CD8-positive, alpha-beta memory T cell (primary cell): ENCODE measurements at places on chromosomes 3 and 15. TPM values are rescaled to one million over a fixed set of nuclear protein-coding genes. Genes with fewer than 3 reads are reported as not detected.

Gene EFCC1
- not detected for total RNA-seq

GRCh38 chr15:52071570-52071969 is 41.0 kb downstream of the BCL2L10 start:
- H3K4me1 ChIP-seq: no peaks in the 10 kb centered on the region
- DNase-seq: no peak
- H3K27me3 ChIP-seq: no peaks in the 10 kb centered on the region
- no peak overlapping the region for H3K4me3 ChIP-seq
- no peak overlapping the region for H3K27ac ChIP-seq

- no peak overlapping the region for H3K4me3 ChIP-seq
- no peak overlapping the region for H3K27ac ChIP-seq
- H3K27me3 ChIP-seq: no peaks in the 10 kb centered on the region
- no peaks in the 10 kb centered on the region for H3K36me3 ChIP-seq
- no peaks in the 10 kb centered on the region for H3K4me1 ChIP-seq
Measured at GRCh38 chr3:136385457-136385856, 135.3 kb downstream of the PCCB start.

GRCh38 chr3:195094191-195094921 is 176.6 kb downstream of the XXYLT1 start:
- no peak overlapping the region for H3K27ac ChIP-seq
- H3K27me3 ChIP-seq: no peaks in the 10 kb centered on the region
- no peak overlapping the region for H3K4me3 ChIP-seq
- DNase-seq: no peak
- H3K36me3 ChIP-seq: no peaks in the 10 kb centered on the region

Gene CPNE4
- total RNA-seq: not detected

Gene SHC4
- 5.7 TPM for total RNA-seq

- no peak overlapping the region for H3K27ac ChIP-seq
- no peaks in the 10 kb centered on the region for H3K27me3 ChIP-seq
- peaks cover 44% of the 10 kb centered on the region for H3K36me3 ChIP-seq
- H3K4me3 ChIP-seq: no peak overlapping the region
- DNase-seq: no peak
- no peaks in the 10 kb centered on the region for H3K4me1 ChIP-seq
Measured at GRCh38 chr3:171125010-171125409, 98.5 kb upstream of the SLC2A2 start.

- no peak overlapping the region for H3K4me3 ChIP-seq
- no peaks in the 10 kb centered on the region for H3K4me1 ChIP-seq
- DNase-seq: no peak
- H3K27ac ChIP-seq: no peak overlapping the region
- no peaks in the 10 kb centered on the region for H3K36me3 ChIP-seq
Measured at GRCh38 chr15:61376961-61377360, 147.9 kb upstream of the RORA start.

GRCh38 chr15:69643476-69643875 is 190.9 kb downstream of the RPLP1 start:
- H3K4me1 ChIP-seq: no peaks in the 10 kb centered on the region
- H3K36me3 ChIP-seq: no peaks in the 10 kb centered on the region
- H3K27me3 ChIP-seq: no peaks in the 10 kb centered on the region

- H3K4me1 ChIP-seq: peaks cover 14% of the 10 kb centered on the region
- H3K4me3 ChIP-seq: no peak overlapping the region
- H3K27ac ChIP-seq: no peak overlapping the region
Measured at GRCh38 chr3:100720426-100720825, 11.1 kb downstream of the TFG start.

DNA sequence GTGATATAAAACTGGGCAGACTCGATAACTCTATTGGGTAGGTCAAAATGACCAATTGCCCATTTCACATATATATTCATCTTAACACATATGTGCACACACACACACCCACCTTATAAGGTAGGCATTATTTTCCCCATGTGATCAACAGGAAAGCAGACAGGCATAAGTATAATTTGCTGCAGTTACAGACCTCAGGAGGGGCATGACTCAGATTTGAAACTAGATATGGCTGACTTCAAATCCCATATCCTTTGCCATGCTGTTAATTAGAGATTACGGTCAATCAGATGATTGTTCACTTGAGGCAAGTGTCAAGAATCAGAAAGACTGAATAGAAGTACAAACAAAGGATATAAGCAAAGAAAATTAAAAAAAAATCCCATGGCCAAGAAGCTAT is 910.6 kb downstream of the NTRK3 start:
- H3K36me3 ChIP-seq: no peaks in the 10 kb centered on the region
- H3K27ac ChIP-seq: no peak overlapping the region
- no peak for DNase-seq
- no peak overlapping the region for H3K4me3 ChIP-seq
- H3K27me3 ChIP-seq: no peaks in the 10 kb centered on the region

Gene WDR49
- 0.35 TPM for total RNA-seq

GRCh38 chr3:128237348-128238183 is 84.3 kb downstream of the EEFSEC start:
- H3K4me3 ChIP-seq: no peak overlapping the region
- H3K36me3 ChIP-seq: no peaks in the 10 kb centered on the region
- peaks cover under 1% of the 10 kb centered on the region for H3K4me1 ChIP-seq
- DNase-seq: no peak

Gene MITF
- 0.81 TPM for total RNA-seq

DNA sequence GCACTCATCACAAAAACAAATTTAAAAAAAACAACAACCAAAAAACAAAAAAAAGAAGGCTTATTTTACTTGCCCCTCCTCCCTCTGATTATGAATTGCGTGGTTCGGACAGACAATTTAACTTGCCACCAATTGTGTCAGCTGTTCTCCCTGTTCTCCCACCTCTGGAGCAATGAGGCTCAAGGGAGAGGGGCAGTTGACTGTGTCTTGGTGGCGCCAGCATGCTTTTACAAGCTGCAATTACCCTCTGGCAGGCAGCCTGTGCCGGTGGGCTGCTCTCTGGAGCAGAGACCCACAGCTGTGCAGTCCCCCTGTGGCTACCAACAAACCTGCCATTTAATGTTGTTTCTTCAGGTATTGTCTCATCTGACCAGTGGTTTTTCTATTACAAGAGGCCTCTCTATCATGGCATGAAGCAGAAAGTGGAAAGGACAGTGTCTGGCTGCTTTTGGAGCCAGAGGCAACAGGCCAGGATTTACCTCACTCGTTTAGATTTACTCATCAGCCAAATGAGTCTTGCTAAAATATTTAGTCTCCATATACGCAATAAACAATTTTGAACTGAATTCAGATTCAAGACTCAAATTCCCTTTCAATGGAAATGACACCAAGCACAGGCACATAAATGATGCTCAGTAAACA is 192.0 kb upstream of the TPRG1 start:
- no peak overlapping the region for H3K4me3 ChIP-seq
- H3K27ac ChIP-seq: no peak overlapping the region
- H3K27me3 ChIP-seq: no peaks in the 10 kb centered on the region
- H3K4me1 ChIP-seq: peaks cover under 1% of the 10 kb centered on the region

- no peak overlapping the region for H3K4me3 ChIP-seq
- DNase-seq: no peak
- H3K36me3 ChIP-seq: no peaks in the 10 kb centered on the region
- H3K27me3 ChIP-seq: no peaks in the 10 kb centered on the region
- H3K27ac ChIP-seq: no peak overlapping the region
Measured at GRCh38 chr3:41418961-41419691, 219.8 kb downstream of the CTNNB1 start.

GRCh38 chr3:133208184-133208583 is 170.0 kb downstream of the TMEM108 start:
- no peaks in the 10 kb centered on the region for H3K27me3 ChIP-seq
- no peaks in the 10 kb centered on the region for H3K4me1 ChIP-seq
- H3K27ac ChIP-seq: no peak overlapping the region
- no peak for DNase-seq
- no peak overlapping the region for H3K4me3 ChIP-seq

DNA sequence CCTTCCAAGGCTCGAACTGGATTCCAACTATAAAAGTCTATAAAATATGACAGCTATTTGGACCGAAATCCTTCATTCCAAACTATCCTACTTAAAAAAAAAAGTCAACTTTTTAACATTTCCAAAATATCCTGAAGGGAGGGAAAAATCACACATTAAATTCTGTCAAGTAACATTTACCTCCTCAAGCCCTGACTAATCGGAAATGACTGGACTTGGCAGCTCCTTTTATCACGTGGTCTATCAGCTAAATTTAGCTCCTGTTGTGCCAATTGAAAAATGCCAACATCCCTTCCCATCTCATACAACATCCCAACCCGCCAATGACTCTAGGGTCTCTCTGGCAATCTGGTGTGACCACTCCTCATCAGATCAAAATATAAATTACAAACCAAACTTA is 297.9 kb downstream of the FHIT start:
- H3K4me3 ChIP-seq: no peak overlapping the region
- no peaks in the 10 kb centered on the region for H3K4me1 ChIP-seq
- H3K27me3 ChIP-seq: no peaks in the 10 kb centered on the region
- H3K36me3 ChIP-seq: no peaks in the 10 kb centered on the region

GRCh38 chr3:13022348-13023234 is 50.6 kb downstream of the IQSEC1 start:
- no peaks in the 10 kb centered on the region for H3K36me3 ChIP-seq
- no peak overlapping the region for H3K4me3 ChIP-seq
- H3K27me3 ChIP-seq: no peaks in the 10 kb centered on the region
- no peak for DNase-seq
- H3K4me1 ChIP-seq: no peaks in the 10 kb centered on the region
- no peak overlapping the region for H3K27ac ChIP-seq

- DNase-seq: no peak
- no peaks in the 10 kb centered on the region for H3K4me1 ChIP-seq
- H3K36me3 ChIP-seq: no peaks in the 10 kb centered on the region
- H3K27ac ChIP-seq: no peak overlapping the region
- H3K4me3 ChIP-seq: no peak overlapping the region
Measured at GRCh38 chr3:123303976-123304560, 102.3 kb downstream of the SEC22A start.

DNA sequence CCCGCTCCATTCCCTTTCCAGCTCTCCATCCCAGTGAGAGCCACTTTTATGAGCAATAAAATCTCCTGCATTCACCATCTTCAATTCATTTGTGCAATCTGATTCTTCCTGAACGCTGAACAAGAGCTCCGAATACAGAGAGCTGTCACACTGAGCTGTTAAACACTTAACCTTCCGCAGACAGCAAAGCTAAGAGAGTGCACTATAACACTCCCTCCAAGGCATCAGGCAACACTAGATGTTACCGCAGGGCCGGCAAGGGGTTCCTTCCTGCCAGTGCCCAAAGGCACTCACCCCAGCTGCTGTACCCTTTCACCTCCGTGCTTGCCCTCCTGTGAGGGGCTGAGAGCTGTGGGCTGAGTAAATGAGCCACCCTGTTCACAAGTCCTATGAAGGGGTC is 85.6 kb downstream of the BCHE start:
- no peaks in the 10 kb centered on the region for H3K36me3 ChIP-seq
- no peaks in the 10 kb centered on the region for H3K27me3 ChIP-seq
- no peak for DNase-seq

- no peak overlapping the region for H3K4me3 ChIP-seq
- H3K27me3 ChIP-seq: no peaks in the 10 kb centered on the region
- H3K36me3 ChIP-seq: peaks cover 27% of the 10 kb centered on the region
- H3K27ac ChIP-seq: no peak overlapping the region
Measured at GRCh38 chr3:17013050-17013449, 128.3 kb downstream of the PLCL2 start.

Gene KLF15
- total RNA-seq: 0.11 TPM

- H3K4me1 ChIP-seq: no peaks in the 10 kb centered on the region
- no peaks in the 10 kb centered on the region for H3K27me3 ChIP-seq
- DNase-seq: no peak
- H3K27ac ChIP-seq: no peak overlapping the region
Measured at GRCh38 chr15:39188930-39189329, 391.9 kb upstream of the THBS1 start.

Gene GJD2
- not detected for total RNA-seq

Gene ABHD5
- total RNA-seq: 18.0 TPM

DNA sequence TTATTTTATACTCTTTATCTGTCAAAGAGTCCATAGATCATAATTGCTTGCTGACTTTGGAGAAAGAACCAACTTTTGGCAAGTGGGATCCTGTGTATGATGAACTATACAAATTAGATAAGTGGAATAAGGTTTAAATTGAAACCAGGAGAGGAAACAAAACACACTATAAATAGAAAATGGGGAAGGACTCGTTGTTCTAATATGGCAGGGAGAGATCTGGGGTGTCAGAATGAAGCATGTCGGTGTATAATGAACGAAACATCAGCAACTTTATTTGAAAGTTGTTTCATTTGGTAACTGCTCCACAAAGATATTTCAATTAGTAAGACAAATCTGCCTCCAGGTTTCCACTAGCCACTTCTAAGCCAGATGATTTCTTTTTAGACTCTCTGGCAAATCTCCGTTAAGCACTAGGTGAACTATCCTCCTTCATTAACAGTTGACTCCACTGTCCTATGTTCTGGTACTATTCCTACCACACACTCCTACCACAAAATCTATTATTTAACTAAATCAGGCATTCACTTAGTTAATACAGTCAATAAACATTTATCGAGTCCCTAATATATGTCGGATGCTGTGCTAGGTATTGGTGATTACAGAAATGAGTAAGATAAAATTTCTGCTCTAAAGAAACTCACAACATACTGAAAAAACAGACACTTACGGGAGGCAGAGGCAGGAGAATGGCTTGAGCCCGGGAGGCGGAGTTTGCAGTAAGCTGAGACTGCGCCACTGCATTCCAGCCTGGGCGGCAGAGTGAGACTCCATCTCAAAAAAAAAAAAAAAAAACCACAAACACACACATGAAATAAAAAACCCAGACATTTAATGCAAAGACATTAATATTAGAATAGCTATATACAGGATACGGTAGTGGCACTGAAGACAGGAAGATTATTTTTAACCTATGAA is 20.1 kb downstream of the SLC15A2 start:
- DNase-seq: no peak
- no peaks in the 10 kb centered on the region for H3K4me1 ChIP-seq
- no peaks in the 10 kb centered on the region for H3K36me3 ChIP-seq
- H3K4me3 ChIP-seq: no peak overlapping the region
- no peaks in the 10 kb centered on the region for H3K27me3 ChIP-seq

DNA sequence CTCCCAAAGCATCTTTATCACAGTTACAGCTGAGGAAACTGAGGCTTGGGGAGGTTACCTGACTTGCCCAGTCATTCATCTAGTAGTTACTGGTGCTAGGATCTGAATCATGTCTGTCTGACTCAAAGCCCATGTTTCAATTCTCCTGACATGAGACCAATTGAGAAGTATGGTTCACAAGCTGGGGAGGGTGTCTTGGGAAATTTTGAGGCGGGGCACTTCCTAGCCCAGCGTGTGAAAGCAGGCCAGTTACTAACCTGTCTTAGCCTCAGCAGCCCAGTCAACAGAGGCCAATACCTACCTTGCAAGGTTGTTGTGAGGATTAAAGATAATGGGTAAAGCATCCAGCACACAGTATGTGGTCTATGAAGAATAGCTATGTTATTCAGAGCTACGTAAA is 37.0 kb downstream of the CLDN18 start:
- H3K4me1 ChIP-seq: no peaks in the 10 kb centered on the region
- H3K27ac ChIP-seq: no peak overlapping the region
- DNase-seq: no peak
- H3K27me3 ChIP-seq: no peaks in the 10 kb centered on the region
- H3K4me3 ChIP-seq: no peak overlapping the region
- H3K36me3 ChIP-seq: no peaks in the 10 kb centered on the region
